H1 (cell line): ENCODE measurements at places on chromosomes 13 and 19. TPM values are rescaled to one million over a fixed set of nuclear protein-coding genes. Genes with fewer than 3 reads are reported as not detected.

The PDE4C gene
- 2.3 and 2.7 TPM in 2 replicates for total RNA-seq

The ANKLE1 gene
- 6.1 and 6.8 TPM in 2 replicates for total RNA-seq

The KIRREL2 gene
- 4.6 TPM in 2 replicates for total RNA-seq

The P2RY11 gene
- total RNA-seq: 17.8 and 18.0 TPM in 2 replicates

The SMIM44 gene
- total RNA-seq: not detected in 2 replicates

The ANO8 gene
- 20.7 and 21.4 TPM in 2 replicates for total RNA-seq

The HIPK4 gene
- 0.15 and 0.29 TPM in 2 replicates for total RNA-seq

The KBTBD6 gene
- 10.2 and 11.3 TPM in 2 replicates for total RNA-seq

The ZIK1 gene
- total RNA-seq: 36.5 and 38.5 TPM in 2 replicates

The C2CD4C gene
- 6.3 and 6.6 TPM in 2 replicates for total RNA-seq

The KLK6 gene
- total RNA-seq: 0.55 and 0.69 TPM in 2 replicates

The CGB8 gene
- total RNA-seq: 0.46 TPM in 1 of 2 replicates, not detected in the other

The LRG1 gene
- 0.36 and 0.48 TPM in 2 replicates for total RNA-seq

The CGB2 gene
- 0.71 TPM in 1 of 2 replicates, not detected in the other for total RNA-seq

The DACT3 gene
- total RNA-seq: 1.5 and 2.0 TPM in 2 replicates

The RAX2 gene
- not detected in 2 replicates for total RNA-seq

The PTPRH gene
- 0.21 and 0.30 TPM in 2 replicates for total RNA-seq

The ATP1A3 gene
- 35.8 and 41.2 TPM in 2 replicates for total RNA-seq

The C13orf42 gene
- 9.9 and 11.7 TPM in 2 replicates for total RNA-seq

The S1PR5 gene
- total RNA-seq: 8.6 and 8.7 TPM in 2 replicates

The RUVBL2 gene
- total RNA-seq: 152 and 160 TPM in 2 replicates

The SULT2A1 gene
- total RNA-seq: not detected in 2 replicates

The SWSAP1 gene
- total RNA-seq: 3.1 and 3.2 TPM in 2 replicates

The PPM1N gene
- 11.0 and 12.2 TPM in 2 replicates for total RNA-seq

The ZGLP1 gene
- total RNA-seq: 4.6 and 5.1 TPM in 2 replicates

The PNMA8C gene
- total RNA-seq: 1.7 and 1.8 TPM in 2 replicates

The RFPL4A gene
- total RNA-seq: not detected in 2 replicates

The FCGBP gene
- total RNA-seq: 2.9 and 3.1 TPM in 2 replicates

The AP3D1 gene
- total RNA-seq: 174 and 184 TPM in 2 replicates

The JAK3 gene
- total RNA-seq: 3.2 and 4.0 TPM in 2 replicates

The CGB3 gene
- total RNA-seq: not detected in 2 replicates

The ELAVL3 gene
- total RNA-seq: 1.0 and 2.0 TPM in 2 replicates

The FLT3LG gene
- 1.6 and 2.6 TPM in 2 replicates for total RNA-seq

The MCEMP1 gene
- total RNA-seq: not detected in 2 replicates

The TEX101 gene
- not detected in 2 replicates for total RNA-seq
